ENCODE measurements at places on chromosomes 1 and 21.

- no peak for DNase-seq
These were observed 181.2 kb downstream of the CACNA1E start for GRCh38 chr1:181664543-181664942.

DNA sequence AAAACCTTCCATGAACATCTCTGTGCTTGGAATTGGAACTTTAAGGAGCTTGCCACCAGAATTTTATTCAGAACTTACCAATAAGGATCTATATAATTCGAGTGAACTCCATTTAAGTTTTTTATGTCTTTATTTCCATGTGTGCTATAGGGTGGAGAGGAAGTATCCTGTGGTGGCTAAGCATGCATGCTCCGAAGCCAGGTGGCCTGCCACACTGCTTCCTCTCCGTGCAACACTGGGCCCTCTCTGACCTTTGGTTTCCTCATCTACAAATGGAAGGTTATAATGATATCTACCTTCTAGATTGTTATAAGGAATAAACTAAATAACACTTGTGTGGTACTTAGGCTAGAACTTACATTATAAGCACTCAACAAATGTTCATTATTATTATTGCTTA, 382.1 kb downstream of the PTPRC start:
- DNase-seq = no peak

DNA sequence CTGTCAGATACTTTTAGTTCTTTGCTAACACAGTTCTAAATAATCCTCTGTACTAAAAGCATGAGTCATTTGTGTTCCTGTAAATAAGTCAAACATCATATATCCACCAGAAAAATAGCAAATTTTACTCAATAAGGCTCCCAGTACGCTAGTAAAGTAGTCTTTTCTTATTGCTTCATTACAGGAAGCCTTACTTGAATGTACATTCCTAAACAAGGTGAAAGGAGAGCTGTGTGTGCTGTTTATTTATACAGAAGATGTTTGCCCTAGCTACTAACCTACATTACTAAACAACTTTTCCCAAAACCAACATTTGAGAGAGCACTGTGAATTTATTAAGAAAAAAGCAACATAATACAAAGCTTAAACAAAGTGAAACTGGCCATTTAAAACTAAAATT, 52.0 kb downstream of the ZNHIT6 start:
- no peak for DNase-seq

- DNase-seq = no peak
These were observed 136.2 kb upstream of the IPO9 start for GRCh38 chr1:201692555-201693394.

- no peak for DNase-seq
These were observed 112.6 kb downstream of the SLC45A1 start for GRCh38 chr1:8430476-8430875.

- no peak for DNase-seq
These were observed 4.4 kb downstream of the PIGR start for GRCh38 chr1:206941766-206942418.

DNA sequence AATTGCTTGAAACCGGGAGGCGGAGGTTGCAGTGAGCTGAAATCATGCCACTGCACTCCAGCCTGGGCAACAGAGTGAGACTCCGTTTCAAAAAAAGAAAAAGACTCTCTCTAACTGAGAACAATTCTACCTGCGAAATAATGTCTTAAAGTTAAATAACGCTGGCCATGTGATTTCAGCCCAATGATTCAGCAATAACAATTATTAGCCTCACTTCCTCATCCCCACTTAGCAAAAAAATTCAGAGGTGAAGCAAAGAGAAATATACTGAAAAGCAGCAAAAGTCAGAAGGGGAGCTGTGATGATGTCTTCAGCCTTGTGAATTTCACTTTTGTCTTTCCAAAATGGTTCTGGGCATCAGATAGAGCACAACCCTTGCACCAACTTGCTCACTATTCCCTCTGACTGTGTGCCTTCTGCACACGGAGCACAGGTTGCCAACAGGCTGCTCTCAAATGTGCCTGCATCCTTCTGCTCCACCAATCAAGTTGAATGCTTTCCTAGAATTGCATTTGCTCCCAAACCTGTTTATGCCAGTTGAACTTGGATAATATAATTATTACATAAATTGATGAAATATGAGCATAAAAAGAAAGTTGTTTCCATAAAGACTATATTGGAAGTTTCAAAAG, 79.8 kb upstream of the IPO9 start:
- no peak for DNase-seq

DNA sequence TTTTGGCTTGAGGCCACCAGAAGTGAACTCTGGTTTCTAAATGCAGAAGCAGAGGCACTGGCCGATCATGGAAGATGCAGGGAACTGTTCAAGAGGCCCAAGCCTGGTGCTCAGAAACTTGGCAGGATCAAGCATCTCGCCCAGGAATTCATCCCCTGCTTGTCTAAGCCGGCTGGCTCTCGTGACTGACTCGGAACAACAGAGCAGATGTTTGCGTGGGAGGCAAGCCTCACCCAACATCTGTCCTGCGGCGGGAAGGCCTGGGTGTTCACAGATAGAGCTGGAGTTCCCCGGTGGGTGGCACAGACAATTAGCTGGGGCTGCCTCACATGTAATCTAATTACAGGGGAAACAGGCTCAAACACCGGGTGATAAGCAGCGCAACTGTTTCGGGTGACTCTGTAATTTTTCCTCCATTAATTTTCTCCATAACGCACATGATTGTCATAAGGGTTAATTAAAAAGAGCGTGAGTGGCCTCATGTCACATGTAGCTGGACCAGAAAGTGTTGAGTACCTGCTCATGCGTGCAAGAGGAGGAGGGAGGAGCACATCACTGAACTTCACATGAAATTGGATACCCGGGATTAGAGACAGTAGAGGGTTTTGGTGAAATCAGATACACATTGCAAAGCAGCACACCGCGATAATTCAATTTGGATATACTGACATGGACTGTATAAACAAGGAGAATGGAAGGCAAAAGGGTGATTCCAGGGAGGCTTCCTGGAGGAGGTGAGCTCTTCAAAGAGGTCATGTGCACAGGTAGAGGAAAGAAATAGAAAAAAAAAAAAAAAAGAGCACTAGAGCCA, 180.0 kb downstream of the ETS2 start:
- DNase-seq = peak; percentile 22

GRCh38 chr1:243447347-243447746, 191.5 kb downstream of the SDCCAG8 start:
- DNase-seq = no peak

DNA sequence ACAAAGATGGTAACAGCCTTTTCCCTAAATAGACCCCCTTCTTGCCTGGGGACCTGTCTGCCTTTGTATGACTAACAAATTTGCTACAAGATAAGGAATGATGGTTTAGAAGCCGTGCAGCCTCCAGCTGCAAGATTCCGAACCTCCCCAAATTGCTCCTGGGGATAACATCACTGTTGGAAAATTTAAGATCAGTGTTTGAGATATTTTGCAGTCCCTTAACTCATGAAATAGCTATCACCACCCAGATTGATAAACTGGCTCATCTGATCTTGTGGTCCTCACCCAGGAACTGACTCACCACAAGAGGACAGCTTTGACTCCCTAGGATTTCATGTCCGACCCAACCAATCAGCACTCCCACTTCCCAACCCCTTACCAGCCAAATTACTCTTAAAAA, 254.7 kb downstream of the USH2A start:
- DNase-seq = no peak

DNA sequence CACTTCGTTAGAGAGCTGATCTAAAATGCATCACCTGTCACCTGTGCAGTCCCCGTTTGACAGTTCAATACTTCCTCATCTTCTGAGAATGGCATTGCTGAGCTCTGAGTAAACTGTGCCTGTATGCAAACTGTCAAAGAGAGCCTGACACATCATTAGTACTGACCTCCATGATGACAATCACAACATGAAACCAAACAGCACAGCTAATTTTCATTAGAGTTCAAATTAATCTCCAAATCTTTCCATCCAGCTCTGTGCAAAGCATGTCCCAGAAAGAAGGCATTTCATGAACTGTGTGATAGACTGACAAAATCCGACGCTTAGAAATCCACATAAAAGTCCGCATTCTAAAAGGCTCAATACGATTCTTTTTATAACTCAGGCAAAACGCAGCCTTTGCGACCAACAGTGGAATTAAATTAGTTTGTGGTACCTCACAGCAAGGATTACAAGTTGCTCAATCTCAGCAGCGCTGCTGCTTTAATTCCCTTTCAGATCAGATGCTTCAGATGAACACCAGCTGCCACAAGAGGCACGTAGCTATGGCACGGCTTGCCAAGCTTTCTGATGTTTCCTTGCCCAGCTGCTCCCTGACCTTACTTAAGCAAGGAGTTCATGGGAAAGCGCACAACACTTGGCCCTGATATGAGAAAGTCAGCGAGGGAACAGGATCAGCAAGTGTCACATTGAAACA, 765.5 kb upstream of the PRMT6 start:
- no peak for DNase-seq

DNA sequence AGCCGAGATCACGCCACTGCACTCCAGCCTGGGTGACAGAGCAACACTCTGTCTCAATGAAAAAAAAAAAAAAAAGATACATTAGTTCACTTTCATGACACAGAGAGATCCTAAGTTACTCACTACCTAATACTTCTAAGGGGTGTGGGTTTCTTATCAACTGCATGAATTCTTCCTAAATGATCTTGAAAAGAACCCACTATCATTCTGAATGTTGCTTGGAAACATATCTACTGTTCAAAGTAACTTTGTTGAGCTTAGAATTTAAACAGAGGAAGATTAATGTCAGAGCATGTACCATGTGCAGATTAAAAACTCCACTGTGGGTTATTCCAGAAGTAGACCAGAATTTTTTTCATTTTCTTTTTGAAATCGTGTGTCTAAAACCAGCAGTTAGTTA, 241.5 kb downstream of the LTN1 start:
- DNase-seq = no peak

GRCh38 chr1:10622910-10623685, 148.3 kb downstream of the PEX14 start:
- DNase-seq = no peak

GRCh38 chr21:15354516-15354915, 289.7 kb upstream of the NRIP1 start:
- no peak for DNase-seq

GRCh38 chr1:43719063-43719462, 11.7 kb downstream of the ST3GAL3 start:
- no peak for DNase-seq

- no peak for DNase-seq
These were observed 89.5 kb upstream of the GNG4 start for GRCh38 chr1:235739124-235739523.

DNA sequence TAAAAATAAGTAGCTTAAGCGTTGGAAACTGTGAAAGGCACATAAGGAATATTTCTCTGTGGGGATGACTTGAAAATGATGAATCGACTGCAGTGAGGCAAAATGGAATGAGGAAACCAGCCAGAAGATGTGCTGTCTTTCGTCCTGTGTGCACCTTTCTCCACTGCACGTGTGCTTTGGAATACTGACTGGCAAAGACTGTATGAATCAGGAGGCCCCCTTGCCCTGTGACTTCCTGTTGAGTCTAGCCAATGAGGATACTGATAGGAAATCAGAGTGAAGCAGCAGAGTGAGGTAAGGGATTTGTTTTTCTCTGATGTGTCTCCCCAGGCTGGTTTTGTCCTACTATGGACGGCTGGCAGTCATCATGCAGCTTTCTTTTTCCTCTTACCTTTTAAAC, 118.2 kb upstream of the ADGRL4 start:
- DNase-seq = no peak

- DNase-seq = no peak
These were observed 5.6 kb upstream of the ATP1A1 start for GRCh38 chr1:116367256-116367945.

DNA sequence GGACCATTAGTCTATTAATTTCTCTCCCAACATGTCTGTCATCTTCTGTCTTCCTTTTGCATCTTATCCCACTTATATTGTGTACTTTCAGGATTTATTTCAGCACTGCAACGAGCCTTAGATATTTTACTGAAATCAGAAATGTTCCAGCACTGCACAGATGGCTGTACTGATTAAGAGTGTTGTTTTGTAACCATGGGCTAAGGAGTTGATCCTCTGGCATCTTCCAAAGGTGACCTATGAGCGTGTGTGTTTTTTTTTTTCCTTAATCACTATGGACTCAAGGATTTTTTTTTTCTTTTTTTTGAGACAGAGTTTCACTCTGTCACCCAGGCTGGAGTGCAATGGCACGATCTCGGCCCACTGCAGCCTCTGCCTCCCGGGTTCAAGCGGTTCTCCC, 7.1 kb upstream of the DDX59 start:
- DNase-seq = no peak

GRCh38 chr1:12309783-12310742, 80.2 kb downstream of the VPS13D start:
- DNase-seq = no peak

DNA sequence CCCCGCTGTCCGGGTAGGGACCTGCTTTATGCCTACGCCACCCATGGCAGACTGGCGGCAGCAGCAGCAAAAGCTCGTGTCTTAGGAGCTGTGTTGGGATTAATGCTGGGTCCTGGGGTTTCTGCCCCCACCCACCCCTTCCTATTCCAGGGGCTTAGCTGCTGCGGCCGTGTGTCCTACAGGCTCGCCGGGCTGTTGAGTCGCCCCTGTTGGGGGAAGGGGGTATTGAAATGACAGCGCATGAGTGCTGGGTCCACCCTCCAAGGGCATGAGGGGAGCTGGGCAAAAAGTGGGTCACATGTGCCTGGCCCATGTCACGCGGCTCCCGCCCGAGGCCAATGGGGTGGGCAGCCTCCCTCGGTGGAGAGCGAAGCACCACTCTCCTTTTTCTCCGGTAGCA, 118.3 kb upstream of the COL6A1 start:
- no peak for DNase-seq

GRCh38 chr1:115545791-115546733, 95.7 kb upstream of the VANGL1 start:
- no peak for DNase-seq

DNA sequence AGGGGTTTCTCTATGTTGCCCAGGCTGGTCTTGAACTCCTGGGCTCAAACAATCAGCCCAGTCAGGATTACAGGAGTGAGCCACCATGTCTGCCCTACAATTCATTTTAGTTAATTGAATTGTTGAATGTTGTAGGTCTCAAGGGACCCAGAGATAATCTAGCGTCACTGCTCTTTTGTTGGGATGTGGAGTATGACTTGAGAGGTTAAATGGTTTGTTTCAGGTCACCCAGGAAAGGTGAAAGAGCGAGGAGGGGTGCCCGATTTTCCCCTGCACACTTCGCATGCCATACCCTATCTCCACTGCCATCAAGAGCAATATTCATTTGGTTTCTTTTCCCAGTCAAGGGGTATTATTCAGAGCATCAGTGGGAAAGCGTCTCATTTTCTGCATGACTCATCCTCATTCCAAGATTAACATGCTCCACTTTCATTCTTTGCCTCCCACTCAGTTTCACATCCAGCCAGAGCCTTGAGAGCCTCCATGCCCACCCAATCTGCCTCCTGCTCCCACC, 13.1 kb upstream of the SLC30A1 start:
- DNase-seq = no peak

GRCh38 chr1:247338723-247339275, 7.1 kb upstream of the ZNF496 start:
- no peak for DNase-seq

GRCh38 chr1:151146072-151146411, 389 bp downstream of the SEMA6C start:
- DNase-seq = no peak

- DNase-seq = no peak
These were observed 11.0 kb downstream of the TP53BP2 start for GRCh38 chr1:223834660-223835263.

Data from activated CD4-positive, alpha-beta T cell treated with anti-CD3 and anti-CD28 coated beads for 4 hours (primary cell).